ENCODE measurements at places on chromosomes 13 and 19.

DNA sequence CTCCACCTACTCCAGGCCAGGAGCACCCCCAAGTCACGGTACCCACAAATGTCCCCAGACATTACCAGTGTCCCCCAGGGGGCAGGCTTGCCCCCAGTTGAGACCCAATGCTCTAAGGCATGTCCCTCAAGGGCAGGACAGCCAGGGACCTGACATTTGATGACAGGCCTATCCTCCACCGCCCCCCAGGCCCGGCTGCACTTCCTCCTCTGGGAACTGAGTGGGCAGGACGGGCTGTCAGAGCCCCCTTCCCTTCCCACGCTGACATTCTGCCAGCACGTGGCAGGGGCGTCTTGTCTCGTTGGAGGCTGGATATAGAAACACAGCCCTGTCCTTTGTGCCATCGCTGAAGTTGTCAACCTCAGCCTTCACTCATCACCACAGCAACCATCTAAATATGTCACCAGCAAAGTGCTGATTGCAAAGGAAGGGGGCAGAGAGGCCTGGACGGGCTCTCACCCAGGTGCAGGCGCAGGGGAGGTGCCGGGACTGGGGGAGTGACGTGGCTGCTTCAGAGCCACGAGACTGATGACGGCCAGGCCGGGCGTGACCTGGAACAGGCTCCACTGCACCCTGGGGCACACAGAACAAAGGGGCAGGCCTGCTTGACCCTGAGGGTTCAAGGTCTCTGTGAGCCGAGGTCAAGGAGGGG, 38.4 kb downstream of the GNG7 start:
- DNase-seq: no peak

DNA sequence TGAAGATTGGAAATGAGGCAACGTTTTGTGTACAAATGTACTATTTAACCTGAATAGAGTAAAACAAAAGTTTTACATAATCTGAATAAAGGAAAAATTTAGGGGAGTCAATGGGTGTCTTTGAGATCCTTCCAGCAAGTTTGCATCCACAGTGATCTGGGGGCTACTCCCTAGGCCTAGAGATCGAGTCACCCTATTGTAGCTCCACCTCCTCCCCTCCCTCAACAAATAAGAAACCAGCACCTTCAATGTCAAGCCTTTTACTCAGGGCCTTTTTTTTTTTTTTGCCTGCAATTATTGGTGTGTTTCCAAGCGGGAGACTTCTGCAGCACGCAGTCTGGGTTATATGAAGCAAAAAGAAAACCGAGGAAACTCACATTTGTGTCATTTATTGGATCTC, 16.3 kb upstream of the RAP2A start:
- DNase-seq: no peak

- DNase-seq: no peak
Measured at GRCh38 chr19:29245215-29245614, 32.3 kb upstream of the UQCRFS1 start.

DNA sequence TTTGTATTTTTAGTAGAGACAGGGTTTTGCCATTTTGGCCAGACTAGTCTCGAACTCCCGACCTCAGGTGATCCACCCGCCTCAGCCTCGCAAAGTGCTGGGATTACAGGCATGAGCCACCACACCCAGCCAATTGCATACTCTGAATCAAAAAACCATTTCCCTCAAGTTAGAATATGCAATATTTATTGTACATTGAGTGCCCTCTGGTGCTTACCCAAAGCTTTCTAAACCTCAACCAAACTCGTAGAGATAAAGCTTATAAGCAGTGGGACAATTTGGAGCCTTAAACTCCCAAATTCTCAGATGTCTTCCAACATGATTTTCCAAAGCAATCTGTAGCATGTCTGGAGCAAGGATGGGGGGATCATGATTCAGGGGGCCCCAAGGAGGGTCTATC, 22.4 kb downstream of the RFXAP start:
- DNase-seq: no peak

DNA sequence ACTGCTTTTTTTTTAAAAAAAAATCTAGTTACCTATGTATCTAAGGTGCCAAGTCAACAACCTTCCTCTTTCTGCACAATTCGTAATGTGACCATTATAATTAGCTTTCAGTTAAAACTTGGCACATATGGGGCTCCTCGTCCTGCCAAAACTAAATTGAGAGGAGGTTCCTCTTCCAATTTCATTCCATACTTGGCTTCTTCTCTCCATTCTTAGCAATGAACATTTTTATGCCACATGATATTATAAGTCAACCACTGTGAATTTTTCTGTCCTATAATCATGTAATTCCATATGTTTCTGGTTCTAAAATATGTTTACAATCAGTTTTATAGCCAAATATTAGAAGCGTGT, 177.0 kb downstream of the DCLK1 start:
- DNase-seq: no peak

GRCh38 chr13:49116873-49117272, 103.3 kb upstream of the MLNR start:
- no peak for DNase-seq

DNA sequence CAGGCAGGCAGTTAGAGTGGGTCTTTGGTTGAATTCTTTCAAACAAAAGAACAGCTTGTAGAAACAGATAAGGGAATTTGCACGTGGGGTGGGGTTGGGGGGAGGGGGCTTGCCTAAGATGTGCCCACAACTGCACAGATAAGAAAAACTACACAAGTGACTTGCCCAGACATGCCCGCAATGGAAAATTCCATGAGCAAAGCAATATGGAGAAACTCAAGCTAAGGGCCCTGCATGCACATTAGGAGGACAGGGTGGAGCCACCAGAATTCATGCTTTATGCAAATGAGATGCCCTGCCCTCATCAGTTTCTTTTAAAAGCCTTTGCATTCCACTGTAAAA, 755.6 kb upstream of the MIR17HG start:
- DNase-seq: no peak

GRCh38 chr13:30730526-30730925, 4.8 kb upstream of the ALOX5AP start:
- DNase-seq: no peak

DNA sequence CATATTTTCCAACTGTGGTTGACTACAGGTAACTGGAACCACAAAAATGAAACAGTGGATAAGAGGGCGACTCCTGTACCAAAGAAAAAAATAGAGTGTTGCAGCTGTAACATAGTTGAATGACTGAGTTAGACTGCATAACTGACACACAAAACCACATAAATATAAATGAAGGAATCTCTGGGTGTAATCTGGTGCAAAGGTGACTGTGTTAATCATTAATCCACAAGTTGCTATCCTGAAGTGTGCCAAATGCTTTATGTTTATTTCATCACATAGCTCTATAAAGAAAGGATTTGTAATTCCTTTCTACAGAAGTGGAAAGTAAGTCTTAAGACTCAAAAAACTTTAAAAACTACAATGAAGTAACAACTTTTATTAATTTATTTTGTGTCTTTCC, 6.0 kb upstream of the GJB2 start:
- no peak for DNase-seq

- DNase-seq: no peak
Measured at GRCh38 chr13:30338952-30339351, 31.6 kb upstream of the KATNAL1 start.

- peak; percentile 63 for DNase-seq
Measured at GRCh38 chr19:14505488-14506239, 9.7 kb upstream of the GIPC1 start.

GRCh38 chr19:16769385-16769784, 49.7 kb downstream of the NWD1 start:
- no peak for DNase-seq

DNA sequence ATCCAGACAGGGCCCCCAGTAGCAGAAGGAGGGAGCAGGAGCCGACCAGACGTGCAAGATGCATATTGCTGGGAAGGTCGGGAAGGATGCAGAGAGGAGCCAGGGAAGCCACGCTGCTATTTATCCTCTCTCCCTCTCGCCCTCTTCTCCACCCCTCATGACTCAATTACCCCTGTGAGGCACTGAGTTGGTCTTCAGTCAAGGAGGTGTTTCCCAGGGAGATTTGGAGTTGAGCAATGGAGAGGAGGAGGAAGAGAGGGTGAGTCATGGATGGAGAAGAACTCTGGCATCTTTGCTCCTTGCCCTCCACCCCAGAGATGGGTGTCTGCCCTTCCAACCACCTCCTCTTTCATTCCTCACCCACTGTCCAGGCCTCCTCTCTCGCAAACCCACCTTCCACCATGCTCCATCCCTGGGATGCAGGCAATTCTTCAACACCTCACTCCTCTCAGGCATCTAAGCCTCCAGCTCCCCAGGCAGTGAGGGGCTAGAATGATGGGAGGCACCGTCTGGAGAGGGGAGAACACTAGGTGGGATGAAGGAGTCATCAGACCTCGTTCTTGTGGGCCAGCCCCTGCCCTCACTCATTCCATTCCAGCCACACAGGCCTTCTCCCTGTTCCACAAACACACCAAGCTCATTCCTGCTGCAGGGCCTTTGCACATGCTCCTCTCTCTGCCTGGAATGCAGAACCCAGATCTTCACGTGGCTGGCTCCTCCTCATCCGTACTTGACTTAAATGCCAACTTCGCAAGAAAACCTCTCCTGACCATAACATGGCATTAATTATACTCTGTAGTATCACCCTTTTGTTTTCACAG, at the start of gene SBSN:
Gene SBSN (minus strand): TSS at position 94 of the 821 bp plus-strand sequence. CDS start 30 bp downstream, at position 64.
- DNase-seq: no peak

DNA sequence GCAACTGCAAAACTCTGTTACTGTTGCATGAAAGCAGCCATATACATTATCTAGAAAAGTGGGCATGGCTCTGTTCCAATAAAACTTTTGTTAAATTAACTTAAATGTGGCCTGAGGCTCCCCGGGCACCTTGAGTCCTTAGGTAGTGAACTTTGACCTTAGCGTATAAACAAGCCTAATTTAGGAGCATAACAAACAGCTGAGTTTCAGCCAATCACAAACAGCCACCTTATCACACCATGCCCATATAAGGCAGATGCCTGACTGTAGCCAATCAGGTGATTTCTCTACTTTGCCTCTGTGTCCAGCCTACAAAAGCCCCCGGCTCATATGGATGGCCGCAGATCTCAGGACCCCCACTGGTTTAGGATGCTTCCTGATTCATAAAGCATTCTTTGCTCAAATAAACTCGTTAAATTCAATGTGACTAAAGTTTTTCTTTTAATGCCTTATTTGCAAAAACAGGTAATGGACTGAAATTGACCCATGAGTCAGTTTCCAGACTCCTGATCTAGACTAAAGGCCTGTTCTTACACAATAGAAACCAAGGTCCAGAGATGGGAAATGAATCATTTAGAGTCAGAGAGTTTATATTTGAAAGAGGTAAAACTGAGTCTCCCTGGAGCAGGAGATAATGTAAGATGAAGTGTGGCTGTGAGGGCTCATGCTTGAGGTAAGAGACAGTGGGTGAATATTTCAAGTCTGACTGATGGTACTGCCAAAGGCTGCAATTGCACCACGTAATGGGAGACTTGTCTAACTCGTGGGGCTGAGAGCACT, 130.2 kb downstream of the FGF9 start:
- no peak for DNase-seq
